Activated CD4-positive, alpha-beta T cell treated with anti-CD3 and anti-CD28 coated beads, Interleukin-2, amount 10 ng/mL, durations not matched to agents 7 days and 5 days (primary cell): ENCODE measurements at places on chromosomes 11 and 22.

GRCh38 chr11:66421492-66422205 lies 814 bp downstream of the NPAS4 start:
- peak; percentile 88 for DNase-seq

DNA sequence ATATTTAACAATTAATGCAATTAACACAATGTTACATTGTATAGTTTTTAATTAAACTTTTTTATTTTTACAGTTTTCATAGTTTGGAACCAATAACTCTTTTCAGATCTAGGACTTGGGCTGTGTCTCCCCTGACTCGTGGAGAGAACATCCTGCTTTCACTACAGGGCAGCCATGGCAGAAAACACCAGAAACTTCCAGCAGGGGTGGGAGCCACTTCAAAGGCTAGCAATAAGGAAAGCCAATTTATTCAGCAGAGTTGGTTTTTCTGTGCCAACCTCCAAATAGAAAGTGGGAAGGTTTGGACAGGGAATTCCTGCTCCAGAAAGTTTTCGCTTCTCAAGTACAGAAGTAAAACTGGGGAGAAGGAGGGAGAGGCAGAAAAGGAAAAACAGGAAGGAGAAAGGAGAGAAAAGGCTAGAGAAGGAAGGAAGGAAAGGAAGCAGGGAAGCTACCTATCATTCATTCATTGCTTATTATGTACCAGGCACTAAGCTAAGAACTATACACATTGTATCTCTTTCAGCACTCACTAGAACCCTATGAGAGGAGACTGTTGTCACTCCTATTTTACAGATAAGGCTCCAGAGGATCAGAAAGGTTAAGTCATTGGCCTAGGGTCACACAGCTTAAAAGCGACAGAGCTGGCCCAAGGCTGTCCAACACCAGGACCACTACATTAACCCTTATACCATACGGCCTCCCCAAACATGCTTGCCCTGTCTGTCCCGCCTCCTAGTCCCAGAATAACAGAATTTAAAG lies 54.8 kb upstream of the CREB3L1 start:
- no peak for DNase-seq

- DNase-seq: no peak
Observed at GRCh38 chr22:17260950-17261349, 41.7 kb upstream of the ADA2 start.

- no peak for DNase-seq
Observed at GRCh38 chr22:40595497-40596234, 40.9 kb downstream of the MRTFA start.

GRCh38 chr22:33129621-33130020 lies 71.4 kb upstream of the SYN3 start:
- DNase-seq: no peak

DNA sequence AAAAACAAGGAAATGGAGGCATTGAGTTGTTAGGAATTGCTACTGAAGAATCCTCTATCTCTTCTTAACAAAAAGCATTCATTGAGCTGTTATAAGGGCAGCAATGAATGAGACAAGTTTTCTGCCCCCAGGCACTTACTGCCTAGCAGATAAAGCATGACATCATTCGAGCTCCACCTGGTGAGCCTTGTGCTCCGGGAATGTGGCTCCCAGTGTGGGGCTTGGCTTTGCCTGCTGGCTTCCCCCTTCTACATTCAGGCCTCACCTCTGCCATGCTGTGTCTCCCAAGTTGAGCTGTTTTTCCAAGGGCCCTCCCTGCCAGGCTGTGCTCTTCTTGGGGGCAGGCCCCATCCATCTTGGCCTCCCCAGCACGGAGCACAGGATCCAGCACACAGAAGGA lies 56.9 kb upstream of the EIF3D start:
- no peak for DNase-seq

GRCh38 chr11:122275508-122275907 lies 159.5 kb upstream of the BLID start:
- no peak for DNase-seq

DNA sequence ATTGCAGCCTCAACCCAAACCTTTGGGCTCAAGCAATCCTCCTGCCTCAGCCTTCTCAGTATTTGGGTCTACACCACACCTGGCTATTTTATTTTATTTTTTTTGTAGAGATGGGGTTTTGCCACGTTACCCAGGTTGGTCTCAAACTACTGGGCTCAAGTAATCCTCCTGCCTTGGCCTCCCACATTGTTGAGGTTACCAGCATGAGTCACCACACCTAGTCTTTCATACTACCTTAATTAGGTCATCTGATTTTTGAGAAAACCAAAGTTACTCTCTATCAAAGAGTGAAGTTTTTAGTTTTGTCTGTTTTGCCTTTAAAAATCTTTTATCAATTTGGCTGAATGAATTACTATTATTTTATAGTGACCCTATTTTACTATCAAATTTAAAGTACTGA lies 335.6 kb upstream of the LRRC4C start:
- no peak for DNase-seq

- no peak for DNase-seq
Observed at GRCh38 chr11:128904303-128904655, 13.1 kb downstream of the KCNJ5 start.

GRCh38 chr11:16380941-16381568 lies 24.7 kb upstream of the SOX6 start:
- no peak for DNase-seq

DNA sequence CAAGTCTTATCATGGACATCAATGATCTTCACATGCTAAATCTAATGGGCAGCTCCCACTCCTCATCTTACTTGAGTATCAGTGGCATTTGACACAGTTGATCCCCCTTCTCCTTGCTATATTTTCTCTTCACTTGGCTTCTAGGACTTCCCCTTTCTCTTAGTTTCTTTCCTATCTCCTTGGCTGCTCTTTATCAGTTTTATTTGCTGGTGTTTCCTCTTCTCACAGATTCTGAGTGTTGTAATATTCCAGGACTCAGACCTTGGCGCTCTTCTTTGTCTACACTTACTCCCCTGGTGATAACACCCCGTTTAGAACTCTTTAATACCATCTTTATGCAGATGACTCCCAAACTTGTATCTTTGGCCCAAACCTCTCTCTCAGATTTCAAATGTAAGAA lies 33.9 kb upstream of the RASSF10 start:
- no peak for DNase-seq

GRCh38 chr11:91786097-91786496 lies 438.5 kb upstream of the FAT3 start:
- DNase-seq: no peak

DNA sequence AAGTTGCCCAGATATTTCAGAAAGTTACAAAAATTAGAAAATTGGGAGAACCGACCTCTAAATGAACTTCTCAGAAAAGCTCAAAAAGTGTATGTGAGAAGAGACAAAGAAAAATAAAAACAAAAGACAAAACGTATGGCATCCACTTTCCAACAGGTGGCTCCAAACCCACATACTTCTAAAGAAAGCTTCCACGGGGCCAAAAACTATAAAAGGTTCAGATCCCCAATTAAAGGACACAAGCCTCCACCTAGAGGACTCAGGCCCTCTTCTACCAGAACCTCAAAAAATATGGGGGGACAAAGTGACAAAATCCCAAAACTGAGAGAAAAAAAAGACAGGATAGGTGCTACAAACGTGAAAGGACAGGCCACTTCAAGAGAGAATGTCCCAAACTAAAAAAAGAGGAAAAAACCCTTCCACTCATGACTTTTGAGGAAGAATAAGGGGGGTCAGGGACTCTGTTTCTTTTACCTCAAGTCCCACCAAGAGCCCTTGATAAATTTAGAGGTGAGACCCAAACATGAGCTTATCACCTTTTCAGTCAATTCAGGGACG lies 8.8 kb downstream of the SCGB2A1 start:
- DNase-seq: no peak

GRCh38 chr11:65899356-65900124 lies 648 bp downstream of the FOSL1 start:
- DNase-seq: peak; percentile 49

GRCh38 chr11:47340980-47341775 lies 11.3 kb downstream of the MYBPC3 start:
- DNase-seq: no peak

GRCh38 chr22:49825944-49826602 lies 1.6 kb downstream of the BRD1 start:
- DNase-seq: peak; percentile 63

DNA sequence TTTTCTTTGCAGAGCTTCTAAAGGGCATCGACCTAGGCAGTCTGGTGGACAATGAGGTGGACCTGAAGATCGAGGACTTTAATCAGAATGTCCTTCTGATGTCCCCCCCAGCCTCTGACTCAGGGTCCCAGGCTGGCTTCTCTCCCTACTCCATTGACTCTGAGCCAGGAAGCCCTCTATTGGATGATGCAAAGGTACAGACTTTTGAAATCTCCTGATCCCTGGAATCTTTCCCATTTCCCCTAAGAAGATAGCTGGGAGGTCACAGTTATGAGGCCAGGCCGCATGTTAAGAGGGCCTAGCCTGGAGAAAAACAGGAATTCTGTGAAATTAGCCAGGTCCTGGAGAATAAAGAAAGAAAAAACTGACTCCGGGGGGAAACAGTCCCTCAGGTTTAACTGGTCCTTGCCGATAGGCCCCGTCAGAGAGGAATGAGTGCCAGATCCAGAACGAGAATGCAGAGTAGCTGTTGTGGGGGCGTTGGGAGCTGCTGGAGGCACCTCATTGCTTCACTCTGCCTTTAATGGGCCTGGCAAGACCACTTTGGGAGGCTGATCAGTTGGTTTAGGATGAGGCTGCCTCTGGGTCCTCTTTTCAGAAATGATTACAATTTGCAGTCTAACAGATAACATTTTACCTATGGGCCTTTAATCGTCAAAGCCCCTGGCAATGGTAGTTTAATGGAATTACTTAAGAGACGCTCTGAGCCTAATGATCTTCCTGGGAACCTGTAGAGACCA lies 39.2 kb downstream of the SHISA8 start:
- DNase-seq: no peak

- peak; percentile 60 for DNase-seq
Observed at GRCh38 chr11:125886997-125887372, 483 bp upstream of the HYLS1 start.

DNA sequence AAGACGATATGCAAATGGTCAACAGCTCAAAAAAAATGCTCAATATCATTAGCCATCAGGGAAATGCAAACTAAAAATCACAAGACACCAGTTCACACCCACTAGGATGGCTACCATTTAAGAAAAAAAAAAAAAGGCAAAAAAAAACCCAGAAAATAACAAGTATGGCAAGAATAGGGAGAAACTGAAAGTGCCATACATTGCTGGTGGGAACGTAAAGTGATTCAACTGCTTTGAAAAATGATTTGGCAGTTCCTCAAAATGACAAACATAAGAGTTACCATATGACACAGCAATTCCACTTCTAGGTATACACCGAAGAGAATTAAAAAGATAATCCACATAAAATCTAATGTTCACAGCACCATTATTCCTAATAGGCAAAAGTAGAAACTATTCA lies 47.5 kb downstream of the PICALM start:
- DNase-seq: no peak

DNA sequence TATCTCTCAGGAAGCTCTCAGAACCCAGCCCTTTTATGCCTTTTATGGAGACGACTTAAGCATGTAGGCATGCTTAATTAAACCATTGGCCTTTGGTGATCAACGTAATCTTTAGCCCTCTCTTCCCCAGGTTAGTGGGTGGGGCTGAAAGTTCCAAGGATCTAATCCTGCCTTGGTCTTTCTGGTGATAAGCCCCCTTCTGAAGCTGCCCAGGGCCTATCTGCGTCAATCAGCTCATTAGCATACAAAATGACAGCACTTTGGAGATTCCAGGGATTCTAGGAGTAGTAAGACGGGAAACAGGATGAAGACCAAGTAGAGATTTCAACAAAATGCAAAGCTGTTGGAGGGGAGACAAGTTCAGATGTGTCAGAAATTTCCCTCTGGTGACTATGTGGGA lies 3.1 kb downstream of the FAM118A start:
- DNase-seq: no peak

- DNase-seq: no peak
Observed at GRCh38 chr22:16974298-16975084, 33.5 kb downstream of the GAB4 start.

GRCh38 chr11:131447277-131447815 lies 76.9 kb downstream of the NTM start:
- DNase-seq: no peak

- DNase-seq: no peak
Observed at GRCh38 chr11:45045683-45046471, 95.2 kb upstream of the TP53I11 start.

- no peak for DNase-seq
Observed at GRCh38 chr11:122240638-122241037, 124.6 kb upstream of the BLID start.

DNA sequence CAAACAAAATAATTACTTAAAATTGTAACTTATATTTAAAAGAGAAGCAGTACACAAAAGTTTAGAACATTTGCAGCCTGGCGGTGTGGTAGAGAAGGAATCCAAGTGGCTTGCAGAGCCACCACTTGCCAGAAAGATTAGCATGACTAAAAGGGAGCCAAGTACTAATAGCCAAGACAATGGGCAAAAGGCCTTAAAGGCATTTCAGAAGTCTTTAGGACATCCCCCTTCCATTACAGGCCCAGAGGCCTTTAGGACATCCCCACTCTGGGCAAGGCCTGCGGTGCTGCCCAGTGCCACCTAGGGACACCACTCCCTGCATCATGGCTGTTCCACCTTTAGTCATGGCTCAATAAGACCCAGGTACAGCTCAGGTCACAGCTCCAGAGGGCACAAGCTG lies 32.4 kb downstream of the TMEM225 start:
- no peak for DNase-seq

DNA sequence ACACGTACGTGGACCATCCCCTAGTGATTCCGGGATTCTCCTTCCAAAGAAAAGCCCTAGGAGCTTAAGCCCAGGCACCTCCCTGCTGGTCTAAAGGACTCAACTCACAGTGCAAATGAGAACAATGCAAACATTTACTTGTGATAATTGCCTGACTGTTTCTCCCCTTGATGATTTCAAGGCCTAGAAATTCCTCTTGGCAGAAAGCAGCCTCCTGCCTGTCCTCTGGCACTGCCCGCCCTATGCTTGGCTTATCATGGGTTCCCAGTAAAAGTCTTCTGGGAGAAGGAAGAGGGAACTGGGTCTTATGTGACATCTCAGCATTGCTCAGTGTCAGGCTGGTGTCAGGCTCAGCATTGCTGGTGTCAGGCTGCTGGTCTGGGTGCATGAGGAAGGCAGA lies 351.8 kb downstream of the SHANK2 start:
- DNase-seq: no peak

- DNase-seq: no peak
Observed at GRCh38 chr11:80862011-80862410, 1421.2 kb upstream of the TENM4 start.

DNA sequence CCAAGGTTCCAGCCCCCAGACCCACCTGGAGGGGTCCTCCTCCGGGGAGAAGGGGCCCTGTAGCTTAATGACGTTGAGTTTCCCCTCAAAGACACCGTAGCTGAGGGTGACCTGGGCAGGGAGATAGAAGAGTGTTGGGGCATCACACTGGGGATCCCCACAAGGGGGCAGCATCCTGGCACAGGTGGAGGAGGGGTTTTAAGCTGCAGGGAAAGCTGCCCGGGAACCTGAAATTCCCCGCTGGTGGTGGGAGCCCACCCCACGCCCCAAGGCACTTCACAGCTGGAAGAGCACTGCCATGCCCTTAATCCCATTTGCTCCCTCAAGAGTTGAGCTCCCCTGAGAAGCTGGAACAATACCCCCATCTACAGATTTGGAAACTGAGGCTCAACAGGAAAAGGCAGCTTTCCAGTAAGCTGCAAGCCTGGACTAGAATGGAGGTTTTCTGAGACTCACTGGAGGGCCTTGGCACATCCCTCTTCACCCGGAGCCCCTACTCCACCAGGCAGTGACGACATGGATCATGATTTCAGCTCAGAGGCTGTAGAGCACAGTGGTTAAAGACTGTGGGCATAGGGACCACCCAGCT lies 13.7 kb downstream of the MFNG start:
- DNase-seq: peak; percentile 53
